Spleen (tissue), 13 donors: ENCODE measurements at places on chromosomes 2 and 18. TPM values are rescaled to one million over a fixed set of nuclear protein-coding genes. Genes with fewer than 3 reads are reported as not detected.

B3GNT7 gene
- 1.7 TPM for polyA plus RNA-seq

DNA sequence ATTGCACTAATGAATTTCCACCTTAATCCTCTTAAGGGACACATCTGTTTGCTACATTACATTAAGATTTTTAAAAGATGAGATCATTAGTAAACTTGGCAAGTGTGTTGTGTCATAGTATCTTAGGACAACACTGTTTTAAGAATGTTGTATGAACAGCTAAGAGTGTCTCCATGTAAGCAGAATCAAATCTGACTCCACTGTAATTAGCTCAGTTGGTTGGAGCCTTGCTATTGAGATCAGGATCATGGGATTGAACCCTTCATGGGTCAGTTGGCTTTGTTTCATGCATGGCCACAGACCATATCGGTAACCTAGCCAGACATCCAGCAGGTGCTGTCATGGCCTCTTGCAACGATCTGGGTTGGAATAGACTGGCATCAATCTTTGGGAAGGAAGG, 5.2 kb downstream of the FHOD3 start:
- no peak for DNase-seq

GRCh38 chr2:16225545-16225944, 285.2 kb downstream of the MYCN start:
- no peak for DNase-seq

ABCG8 gene
- 0.02 TPM for polyA plus RNA-seq

GRCh38 chr2:58006256-58006951, 40.2 kb upstream of the VRK2 start:
- DNase-seq, result no peak

GRCh38 chr2:45714679-45715078, 63.2 kb downstream of the PRKCE start:
- DNase-seq, result no peak

POMC gene
- polyA plus RNA-seq, result 8.8 TPM

GRCh38 chr2:235911633-235912233, 256.5 kb downstream of the GBX2 start:
- no peak for DNase-seq

DNA sequence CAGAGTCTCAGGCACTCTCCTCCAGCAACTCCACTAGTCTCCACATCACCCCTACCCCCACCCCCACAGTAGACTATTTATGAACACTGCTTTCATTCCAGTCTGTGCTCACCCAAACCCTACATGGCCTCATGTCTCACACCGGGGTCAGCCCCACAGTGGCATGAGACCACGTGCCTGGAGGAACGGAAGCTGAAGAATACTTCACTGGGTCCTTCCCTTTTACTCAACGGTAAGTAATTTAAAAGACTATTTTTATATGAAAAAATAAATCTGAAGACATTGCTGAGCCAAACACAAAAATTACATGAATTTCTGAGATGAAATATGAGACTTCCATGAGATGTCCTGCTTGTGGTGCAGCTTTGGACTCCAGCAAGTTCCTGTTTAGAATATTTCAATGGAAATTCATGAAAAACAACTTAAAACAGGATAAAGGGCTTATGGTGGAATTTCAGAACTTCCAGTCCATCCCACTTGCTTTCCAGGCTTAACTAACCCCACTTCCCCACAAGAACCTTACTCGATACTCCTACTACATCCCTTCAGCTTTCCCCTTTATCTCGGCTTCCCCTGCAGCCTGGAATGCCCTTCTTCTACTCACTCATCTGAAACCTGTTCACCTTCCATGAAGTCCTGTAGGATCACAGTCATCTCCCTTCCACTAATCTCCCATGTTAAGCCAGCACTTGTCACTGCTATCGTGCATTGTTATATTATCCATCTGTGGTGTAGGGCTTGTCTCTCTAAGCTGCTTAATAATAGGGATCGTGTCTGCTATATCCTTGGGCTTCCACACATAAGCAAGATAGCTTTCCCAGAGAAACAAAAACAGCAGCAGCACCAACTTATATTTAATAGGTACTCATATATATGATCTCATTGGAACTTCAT, 47.9 kb downstream of the SLC14A1 start:
- no peak for DNase-seq

- no peak for DNase-seq
Observed at GRCh38 chr2:158926478-158926948, 41.9 kb upstream of the TANC1 start.

TRIM54 gene
- 0.77 TPM for polyA plus RNA-seq

DNA sequence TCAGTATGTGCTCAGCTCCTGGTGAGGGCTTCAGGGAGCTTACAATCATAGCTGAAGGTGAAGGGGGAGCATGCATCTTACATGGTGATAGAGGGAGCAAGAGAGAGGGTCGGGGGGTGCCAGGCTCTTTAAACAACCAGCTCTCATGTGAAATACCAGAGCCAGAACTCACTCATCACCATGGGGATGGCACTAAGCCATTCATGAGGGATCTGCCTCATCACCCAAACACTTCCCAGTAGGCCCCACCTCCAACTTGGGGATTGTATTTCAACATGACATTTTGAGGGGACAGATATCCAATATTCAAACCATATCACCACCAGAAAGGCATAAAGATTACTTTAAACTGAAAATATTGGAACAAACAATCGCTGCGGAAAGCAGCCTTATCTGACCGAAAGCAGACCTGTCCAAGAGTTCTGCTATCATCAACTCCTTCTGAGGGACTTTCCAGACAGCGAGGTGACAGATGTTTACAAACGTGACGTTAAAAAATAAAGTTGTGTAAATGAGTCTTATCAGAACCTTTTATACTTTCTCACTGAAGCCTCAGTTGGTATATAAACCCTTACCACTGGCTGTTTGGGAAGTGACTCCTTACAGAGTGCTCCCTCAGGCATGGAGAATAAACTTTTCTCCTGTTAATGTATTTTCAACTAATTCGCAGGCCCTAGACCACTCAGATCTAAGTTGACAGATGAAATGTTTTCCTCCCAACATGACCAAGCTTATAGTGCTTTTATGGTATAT, 35.5 kb upstream of the PTH2R start:
- no peak for DNase-seq

ACKR3 gene
- polyA plus RNA-seq, result 15.0 TPM

- no peak for DNase-seq
Observed at GRCh38 chr2:58669998-58670397, 428.9 kb upstream of the FANCL start.

- DNase-seq, result peak; percentile 79
Observed at GRCh38 chr2:231680285-231680991, 27.9 kb upstream of the PTMA start.

- no peak for DNase-seq
Observed at GRCh38 chr18:67428805-67429204, 87.7 kb downstream of the DSEL start.

GRCh38 chr2:216659276-216659675, 26.1 kb downstream of the IGFBP2 start:
- no peak for DNase-seq

- DNase-seq, result no peak
Observed at GRCh38 chr18:36176711-36177110, 10.6 kb upstream of the MOCOS start.

ERFE gene
- 0.06 TPM for polyA plus RNA-seq

DNA sequence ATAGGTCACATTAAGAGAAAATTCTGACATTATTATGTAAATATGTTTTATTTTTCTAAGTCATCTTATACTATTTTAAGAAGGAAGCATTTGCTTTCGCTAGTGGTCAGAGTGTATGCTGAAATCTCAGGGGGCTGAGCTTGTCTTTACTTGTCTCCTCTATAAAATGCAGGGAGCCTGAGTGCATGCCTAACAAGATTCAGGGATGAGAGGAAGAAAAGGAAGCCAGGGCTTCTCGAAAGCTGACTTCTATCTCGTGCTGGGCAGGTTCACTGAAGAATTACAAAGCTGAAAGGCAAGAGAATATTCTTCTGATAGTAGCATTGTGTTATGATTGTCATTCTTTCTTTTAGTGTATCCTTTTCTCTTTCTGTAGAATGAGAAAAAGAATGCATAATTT, 467.4 kb downstream of the SOX11 start:
- DNase-seq, result no peak

- no peak for DNase-seq
Observed at GRCh38 chr18:44568986-44569385, 111.7 kb upstream of the SETBP1 start.

- DNase-seq, result no peak
Observed at GRCh38 chr18:25256439-25256838, 95.5 kb downstream of the ZNF521 start.

CGREF1 gene
- polyA plus RNA-seq, result 0.42 TPM

DNA sequence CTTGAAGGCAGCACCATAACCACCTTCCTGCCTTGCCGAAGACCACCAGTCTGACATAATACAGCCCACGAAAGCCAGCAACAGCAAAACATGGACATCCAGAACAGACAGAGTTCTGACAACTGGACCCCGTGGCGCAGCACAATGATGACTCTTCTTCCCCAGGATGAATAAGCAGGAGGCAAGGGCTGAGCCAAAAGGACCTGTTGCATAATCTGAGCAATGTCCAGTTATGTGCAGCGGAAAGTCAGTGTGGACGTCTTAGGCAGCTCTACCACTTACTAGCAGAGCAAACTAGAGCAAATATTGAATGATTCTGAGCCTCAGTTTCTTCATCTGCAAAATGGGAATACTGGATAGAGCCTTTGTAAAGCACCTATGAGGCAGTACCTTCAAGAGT, 225.1 kb downstream of the ZBTB7C start:
- DNase-seq, result no peak

DNA sequence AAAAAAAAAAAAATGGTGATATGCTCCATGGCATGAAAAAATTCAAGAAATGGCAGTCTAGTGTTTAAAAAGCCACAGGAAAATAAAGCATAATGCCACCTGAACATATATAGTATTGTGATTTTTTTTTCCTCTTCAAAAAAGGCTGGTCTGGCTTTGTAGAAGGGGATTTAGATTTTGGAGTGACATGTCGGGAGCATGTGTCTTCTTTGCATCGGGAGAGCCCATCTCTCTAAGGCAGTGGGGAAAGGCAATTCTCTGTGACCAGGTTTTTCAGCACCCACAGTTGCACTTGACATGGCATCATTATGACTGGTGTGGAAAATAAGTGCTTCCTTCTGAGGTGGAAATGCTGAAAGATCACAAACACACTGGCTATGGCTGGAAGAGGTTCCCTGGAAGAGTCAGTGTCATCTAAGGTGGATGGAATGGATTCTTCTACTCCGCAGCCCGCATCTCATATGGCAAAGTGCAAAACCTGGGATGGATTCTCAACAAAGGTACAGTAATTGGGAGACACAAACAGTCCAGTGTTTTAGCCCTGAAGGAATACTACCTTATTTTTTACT, 172.5 kb downstream of the AGAP1 start:
- DNase-seq, result no peak

DNA sequence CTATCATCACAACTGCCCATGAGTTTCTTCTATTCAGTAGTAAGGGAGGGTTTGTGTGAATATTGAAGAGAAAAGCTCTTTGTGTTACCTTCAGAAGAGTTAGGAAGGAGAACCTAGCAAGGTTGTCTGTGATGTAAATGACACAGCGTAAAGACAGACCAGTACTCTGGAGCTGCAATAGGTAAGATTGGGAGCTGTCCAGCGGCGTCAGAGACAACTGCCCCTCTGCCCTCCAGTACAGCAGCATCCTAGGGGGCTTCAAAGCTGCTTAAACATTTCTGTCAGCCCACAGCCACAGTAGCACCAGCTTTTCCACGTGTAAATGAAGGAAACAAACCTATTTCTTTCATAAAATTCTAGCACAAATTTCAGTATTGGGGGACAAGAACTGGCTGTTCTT, 34.5 kb downstream of the NYAP2 start:
- DNase-seq, result no peak

- no peak for DNase-seq
Observed at GRCh38 chr18:62357079-62357719, 32.1 kb downstream of the TNFRSF11A start.

- peak; percentile 85 for DNase-seq
Observed at GRCh38 chr2:30422444-30423040, 24.5 kb upstream of the LCLAT1 start.

DNA sequence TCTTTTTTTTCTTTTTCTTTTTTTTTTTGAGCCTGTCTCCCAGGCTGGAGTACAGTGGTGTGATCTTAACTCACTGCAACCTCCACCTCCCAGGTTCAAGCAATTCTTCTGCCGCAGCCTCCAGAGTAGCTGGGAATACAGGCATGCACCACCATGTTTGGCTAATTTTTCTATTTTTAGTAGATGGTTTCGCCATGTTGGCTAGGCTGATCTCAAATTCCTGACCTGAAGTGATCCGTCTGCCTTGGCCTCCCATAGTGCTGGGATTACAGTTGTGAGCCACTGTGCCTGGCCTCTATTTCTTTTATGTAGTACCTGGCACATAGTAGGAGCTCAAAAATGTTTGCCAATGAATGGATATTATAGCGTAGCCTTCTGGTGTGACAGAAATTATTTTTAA, 6.8 kb upstream of the CFLAR start:
- no peak for DNase-seq

FZD7 gene
- 0.87 TPM for polyA plus RNA-seq

REG3A gene
- not detected for polyA plus RNA-seq

- DNase-seq, result peak; percentile 51
Observed at GRCh38 chr2:238914648-238915015, 66.7 kb downstream of the TWIST2 start.

DCTN1 gene
- 47.8 TPM for polyA plus RNA-seq

DNA sequence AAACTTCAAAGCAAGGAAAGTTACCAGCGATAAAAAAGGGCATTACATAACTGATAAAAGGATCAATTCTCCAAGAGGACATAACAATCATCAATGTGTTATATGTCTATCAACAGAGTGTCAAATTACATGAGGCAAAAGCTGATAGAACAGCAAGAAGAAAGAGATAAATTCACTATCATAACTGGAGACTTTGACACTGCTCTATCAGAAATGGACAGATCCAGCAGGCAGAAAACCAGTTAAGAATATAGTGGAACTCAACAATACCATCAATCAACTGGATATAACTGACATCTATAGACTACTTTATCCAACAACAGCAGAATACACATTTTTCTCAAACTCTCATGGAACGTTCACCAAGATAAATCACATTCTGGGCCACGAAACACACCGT, 65.0 kb downstream of the ROCK2 start:
- no peak for DNase-seq

GRCh38 chr2:148812306-148812705, 62.7 kb upstream of the KIF5C start:
- no peak for DNase-seq

DNA sequence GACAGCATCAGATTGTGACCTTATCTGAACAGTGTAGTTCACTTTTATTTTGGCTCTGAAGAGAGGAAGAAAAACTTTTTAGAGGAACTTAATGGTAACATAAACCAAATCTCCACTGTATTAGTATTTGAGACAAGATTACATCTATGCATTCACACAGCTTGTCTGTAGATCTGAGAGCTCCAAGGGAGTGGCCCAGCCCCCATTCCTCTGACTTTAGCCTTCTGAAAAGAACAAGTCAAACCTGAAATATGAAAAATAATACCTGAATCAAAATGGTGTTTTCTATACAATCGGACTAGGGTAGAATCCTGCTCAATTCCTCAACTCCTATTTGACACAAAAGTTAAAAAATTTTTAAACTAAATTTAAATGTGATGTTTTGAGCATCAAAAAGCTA, 23.1 kb downstream of the STARD7 start:
- no peak for DNase-seq

TMEM200C gene
- 0.09 TPM for polyA plus RNA-seq

DNER gene
- polyA plus RNA-seq, result 0.24 TPM

TSGA10 gene
- 2.5 TPM for polyA plus RNA-seq

GRCh38 chr2:64463781-64464180, 9.8 kb downstream of the LGALSL start:
- no peak for DNase-seq
